ENCODE measurements at places on chromosomes 16 and 17. TPM values are rescaled to one million over a fixed set of nuclear protein-coding genes. Genes with fewer than 3 reads are reported as not detected.

Gene NPIPA1
- 43.4 TPM for total RNA-seq

Gene SNX11
- 9.2 TPM for total RNA-seq

Gene MLKL
- total RNA-seq = 7.7 TPM

Gene CACNG1
- total RNA-seq = not detected

Gene OGFOD3
- 30.3 TPM for total RNA-seq

Gene KRT33A
- total RNA-seq = not detected

Gene CX3CL1
- total RNA-seq = 0.09 TPM

Gene SLFN12L
- total RNA-seq = under 0.01 TPM

Gene GNG13
- not detected for total RNA-seq

Gene MKS1
- total RNA-seq = 13.2 TPM

Gene MEOX1
- under 0.01 TPM for total RNA-seq

Gene LGALS9B
- not detected for total RNA-seq

Gene NOTUM
- total RNA-seq = 0.09 TPM

Gene NOS2
- total RNA-seq = under 0.01 TPM

Gene KCNJ18
- not detected for total RNA-seq

Gene KRT28
- not detected for total RNA-seq

Gene FBXL16
- total RNA-seq = not detected

Gene TBC1D3I
- total RNA-seq = 0.28 TPM

Gene KLHL10
- total RNA-seq = 0.43 TPM

All from smooth muscle cell of bladder (primary cell).